ENCODE measurements at places on chromosomes 7 and 10. TPM values are rescaled to one million over a fixed set of nuclear protein-coding genes. Genes with fewer than 3 reads are reported as not detected.

GRCh38 chr7:108203537-108203936 is 73.4 kb upstream of the LAMB4 start:
- H3K4me1 ChIP-seq: no peaks in the 10 kb centered on the region
- peaks cover 3% of the 10 kb centered on the region for H3K36me3 ChIP-seq
- H3K27me3 ChIP-seq: no peaks in the 10 kb centered on the region
- DNase-seq: no peak
- H3K27ac ChIP-seq: no peak overlapping the region

DNA sequence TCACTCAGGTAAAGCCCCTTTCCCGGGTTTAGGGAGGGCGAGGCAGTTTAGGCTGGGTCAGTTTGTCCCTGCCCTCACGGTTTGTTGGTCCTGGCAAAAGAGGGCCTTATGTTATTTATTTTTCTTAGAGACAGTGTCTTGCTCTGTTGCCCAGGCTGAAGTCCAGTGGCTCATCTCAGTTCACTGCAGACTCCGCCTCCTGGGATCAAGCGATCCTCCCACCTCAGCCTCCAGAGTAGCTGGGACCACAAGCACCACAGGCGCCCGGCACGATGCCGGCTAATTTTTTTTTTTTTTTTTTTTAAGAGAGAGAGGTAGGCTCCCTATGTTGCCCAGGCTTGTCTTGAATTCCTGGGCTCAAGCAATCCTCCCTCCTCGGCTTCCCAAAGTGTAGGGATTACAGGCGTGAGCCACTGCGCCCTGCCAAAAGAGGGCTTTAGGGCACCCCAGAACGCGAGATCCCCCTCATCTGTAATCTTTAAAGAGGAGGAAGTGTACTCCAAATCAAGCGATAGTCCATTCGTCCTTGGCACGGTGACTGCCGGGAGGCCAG is 626 bp upstream of the BMS1 start:
- peak overlapping the region; percentile 98 for H3K27ac ChIP-seq
- peak overlapping the region; percentile 98 for H3K4me3 ChIP-seq
- H3K27me3 ChIP-seq: peaks cover 41% of the 10 kb centered on the region
- peaks cover 19% of the 10 kb centered on the region for H3K4me1 ChIP-seq

DNA sequence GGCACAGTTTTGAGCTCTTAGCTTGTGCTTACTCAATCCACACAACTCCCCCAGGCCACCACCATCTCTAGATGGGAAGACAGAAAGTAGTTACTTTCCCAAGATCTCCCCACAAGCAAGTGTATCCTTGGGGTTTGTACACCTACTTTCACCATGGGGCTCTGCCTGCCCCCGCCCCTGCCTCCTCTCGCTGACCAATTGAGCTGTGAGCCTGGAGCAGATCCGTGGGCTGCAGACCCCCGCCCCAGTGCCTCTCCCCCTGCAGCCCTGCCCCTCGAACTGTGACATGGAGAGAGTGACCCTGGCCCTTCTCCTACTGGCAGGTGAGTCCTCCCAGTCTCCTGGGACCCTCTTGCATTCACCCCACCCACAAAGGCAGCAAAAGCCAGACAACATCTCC is 2.0 kb downstream of the FXYD4 start:
- H3K4me3 ChIP-seq: no peak overlapping the region
- H3K27ac ChIP-seq: peak overlapping the region; percentile 57
- no peak for DNase-seq

PAPSS2 gene
- 1.3 TPM for total RNA-seq

HGF gene
- 0.05 TPM for total RNA-seq

KCP gene
- 2.9 TPM for total RNA-seq

CUBN gene
- 2.2 TPM for total RNA-seq
